Suppressor macrophage (primary cell): ENCODE measurements at places on chromosomes 1 and 21.

DNA sequence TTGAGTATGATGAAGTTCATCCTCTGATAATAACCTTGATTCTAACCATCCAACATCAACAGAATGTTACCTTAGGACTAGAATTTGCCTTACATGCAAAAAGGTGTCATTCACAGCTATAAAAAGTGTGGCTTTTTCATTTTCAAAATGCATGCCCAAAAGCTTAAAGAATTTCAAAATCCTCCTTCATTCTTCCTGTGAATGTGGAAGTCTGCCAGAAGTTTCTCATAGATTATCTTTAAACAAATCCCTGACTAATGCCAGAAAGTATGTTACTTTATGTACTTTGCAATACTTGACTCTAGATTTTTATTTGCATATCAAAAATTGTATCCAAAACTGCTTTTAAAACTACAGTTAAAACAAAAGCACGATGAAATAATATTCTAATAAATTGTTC, 270.6 kb upstream of the ZRANB2 start:
- DNase-seq, result no peak

DNA sequence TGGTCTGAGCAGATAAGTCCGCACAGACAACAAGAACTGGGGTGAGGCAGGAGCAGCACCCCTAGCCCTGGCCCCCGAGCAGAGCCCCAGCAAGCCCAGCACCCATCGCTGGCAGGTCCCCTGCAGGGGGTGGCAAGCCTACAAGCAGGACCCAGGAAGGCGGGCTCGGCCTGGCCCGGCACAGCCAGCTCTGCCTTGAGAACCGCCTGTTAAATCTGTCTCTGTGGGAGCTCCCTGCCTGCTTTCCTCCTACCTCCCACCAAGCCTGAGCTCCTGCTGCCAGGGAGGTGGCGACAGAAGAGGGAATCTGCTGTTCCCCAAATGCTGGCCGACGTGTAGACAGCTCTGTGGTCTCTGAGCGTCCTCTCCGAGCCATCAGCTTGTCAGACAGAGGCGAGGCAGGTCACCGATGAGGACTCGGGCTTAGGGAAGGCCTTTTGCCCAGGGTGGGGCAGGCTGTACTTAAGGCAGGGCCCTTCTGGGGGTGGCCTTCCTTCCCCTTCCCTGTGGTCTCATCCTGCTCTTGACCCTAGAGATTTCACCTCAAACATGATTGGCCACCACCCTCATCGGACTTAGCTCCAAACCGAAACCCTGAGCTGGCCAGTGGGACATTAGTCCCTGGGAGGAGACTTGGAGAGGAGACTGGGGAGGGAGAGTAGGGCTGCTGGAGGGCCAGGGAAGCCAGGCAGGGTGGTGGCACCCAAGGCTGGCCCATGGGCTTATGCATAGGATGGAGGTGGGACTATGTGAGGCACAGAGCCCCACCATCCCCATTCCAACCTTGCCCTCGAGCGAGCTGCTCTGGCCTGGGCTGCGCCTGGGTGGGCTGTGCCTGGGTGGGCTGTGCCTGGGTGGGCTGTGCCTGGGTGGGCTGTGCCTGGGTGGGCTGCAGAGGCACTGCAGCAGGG, 7.7 kb downstream of the SELENON start:
- no peak for DNase-seq

DNA sequence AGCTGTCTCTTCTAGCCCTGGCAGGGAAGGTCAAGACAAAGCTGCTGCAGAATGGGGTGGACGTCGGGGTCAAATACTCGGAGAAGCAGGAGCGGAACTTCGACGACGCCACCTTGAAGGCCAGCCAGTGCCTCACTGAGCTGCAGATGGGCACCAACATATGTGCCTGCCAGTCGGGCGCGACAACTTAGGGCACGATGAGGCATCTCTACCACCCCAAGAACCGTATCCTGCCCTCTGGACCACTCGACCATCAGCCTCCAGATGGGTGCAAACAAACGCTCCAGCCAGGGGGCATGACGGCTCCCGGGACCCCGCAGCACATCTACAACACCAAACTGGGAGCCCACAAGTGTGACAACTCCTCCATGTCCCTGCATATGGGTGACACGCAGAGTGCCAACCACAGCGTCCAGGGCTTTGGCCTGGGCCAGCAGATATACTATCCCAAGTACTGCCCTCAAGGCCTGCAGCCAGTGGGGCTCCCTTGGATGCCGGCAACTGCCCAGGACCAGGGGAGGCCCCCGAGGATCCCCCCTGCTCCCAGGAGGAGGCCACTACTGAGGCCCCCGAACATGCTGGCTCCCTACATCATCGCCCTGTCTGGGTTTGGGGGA, 42.5 kb upstream of the POGK start:
- no peak for DNase-seq

- DNase-seq, result no peak
Measured at GRCh38 chr1:84164567-84165021, 20.5 kb downstream of the PRKACB start.

GRCh38 chr1:244964112-244964971, 100.0 kb upstream of the HNRNPU start:
- DNase-seq, result peak; percentile 21

GRCh38 chr1:234530672-234531071, 51.7 kb upstream of the TARBP1 start:
- DNase-seq, result no peak

DNA sequence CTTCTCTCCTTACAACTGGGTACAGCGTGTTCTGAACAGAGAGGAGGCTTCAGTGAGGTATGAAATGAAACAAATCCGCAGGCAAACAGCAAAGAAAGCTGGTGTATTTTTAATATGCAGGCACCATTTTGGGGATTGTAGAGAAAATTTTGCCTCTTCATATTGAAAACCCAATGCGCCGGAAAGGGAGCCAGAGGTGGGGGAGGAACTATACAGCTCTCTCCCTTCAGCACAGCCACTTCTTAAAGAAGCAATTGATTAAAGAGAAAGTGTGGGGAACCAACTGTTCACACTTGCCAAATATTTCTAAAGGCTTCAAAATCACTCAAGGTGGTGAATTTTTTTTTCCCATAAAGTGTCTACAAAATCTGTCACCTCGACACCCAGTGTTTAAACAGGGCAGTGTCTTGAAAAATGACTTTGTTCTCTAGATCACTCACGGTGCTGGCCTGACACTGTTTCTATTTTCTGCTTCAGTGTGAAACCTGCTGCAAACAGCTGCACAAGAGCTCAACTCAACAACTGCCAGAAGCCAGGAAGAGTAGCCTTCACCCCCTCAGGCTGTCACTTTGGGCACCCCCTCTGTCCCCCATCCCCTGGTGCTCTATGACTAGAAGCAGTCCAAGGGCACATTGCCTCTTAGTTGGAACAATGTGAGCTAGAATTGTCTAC, 123.8 kb upstream of the CTTNBP2NL start:
- DNase-seq, result no peak

DNA sequence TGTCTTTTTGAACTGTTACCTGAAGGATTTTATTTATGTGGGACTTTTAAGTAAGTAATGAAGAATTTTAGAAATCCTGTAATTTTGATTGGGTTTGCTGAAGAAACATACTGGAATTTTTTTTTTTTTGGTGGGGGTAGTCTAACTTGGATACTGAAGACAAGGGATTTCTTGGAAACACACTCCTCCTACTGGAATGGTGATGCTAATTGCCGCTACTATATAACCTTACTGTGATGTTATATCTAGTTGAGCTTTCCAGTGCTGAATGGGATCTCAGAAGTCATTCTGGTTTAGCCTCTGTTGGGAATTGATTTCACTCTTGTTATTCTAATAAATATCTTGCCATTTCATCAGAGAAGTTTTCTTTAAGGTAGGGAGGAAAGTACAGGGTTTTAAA, 8.4 kb downstream of the PPP2R5A start:
- no peak for DNase-seq

GRCh38 chr21:36881228-36881627, 85.2 kb downstream of the HLCS start:
- no peak for DNase-seq

DNA sequence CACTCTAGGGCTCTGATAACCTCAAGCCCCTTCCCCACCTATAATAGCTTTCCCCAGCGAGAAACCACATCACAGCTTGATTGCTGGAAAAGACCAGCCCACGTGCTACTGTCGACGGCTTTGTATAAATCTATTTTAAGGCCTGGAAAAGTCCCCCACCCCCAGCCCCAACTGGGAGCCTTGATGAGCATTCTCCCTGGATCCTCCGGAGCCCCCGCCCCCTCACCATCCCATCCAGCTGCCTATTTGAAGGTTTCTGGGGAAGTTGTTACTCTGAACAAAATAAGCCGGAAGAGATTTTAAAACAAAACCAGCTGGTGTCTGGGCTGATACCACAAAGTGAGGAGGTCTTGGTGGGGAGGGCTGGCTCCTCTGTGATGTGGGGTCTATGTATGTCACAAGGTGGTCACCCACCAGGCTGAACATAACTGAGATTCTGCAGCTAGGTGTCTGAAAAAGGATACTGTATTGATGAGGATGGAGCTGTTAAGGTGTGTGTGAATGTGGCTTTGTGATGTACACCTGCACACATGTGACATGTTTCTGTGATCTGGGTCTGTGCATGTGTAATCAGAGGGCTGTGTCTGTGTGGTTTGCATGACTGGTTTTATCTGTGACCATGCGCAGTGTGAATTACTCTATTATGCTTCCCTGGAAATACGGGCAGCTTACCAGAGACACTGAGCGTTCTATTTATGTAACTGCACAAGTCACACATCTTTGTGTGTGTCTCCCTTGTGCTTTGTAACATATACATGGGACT, 25.0 kb downstream of the RIMS3 start:
- no peak for DNase-seq

GRCh38 chr1:157025856-157026255, 19.7 kb downstream of the ARHGEF11 start:
- DNase-seq, result no peak

GRCh38 chr1:117712621-117713020, 106.8 kb downstream of the TENT5C start:
- DNase-seq, result no peak

DNA sequence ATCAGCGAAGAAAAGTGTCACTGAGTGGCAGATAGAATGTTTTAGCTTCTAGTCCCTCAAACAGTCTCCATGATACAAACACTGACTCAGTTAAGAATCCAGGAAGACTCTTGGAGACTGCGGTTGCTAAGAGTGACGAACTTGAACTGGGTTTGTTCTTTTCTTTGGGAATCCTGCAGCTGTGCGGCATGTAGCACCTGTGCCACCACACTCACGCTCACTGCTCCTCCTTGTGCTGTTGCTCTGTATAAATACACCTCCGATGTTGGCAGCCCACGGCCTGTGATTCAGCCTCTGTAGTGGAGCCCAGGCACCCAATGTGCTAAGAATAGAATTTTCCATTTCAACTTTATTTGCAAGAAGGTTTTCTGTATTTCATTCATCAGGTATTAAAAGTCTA, 5.5 kb upstream of the PPIE start:
- DNase-seq, result no peak

- DNase-seq, result no peak
Measured at GRCh38 chr1:229716704-229717103, 90.7 kb downstream of the URB2 start.

DNA sequence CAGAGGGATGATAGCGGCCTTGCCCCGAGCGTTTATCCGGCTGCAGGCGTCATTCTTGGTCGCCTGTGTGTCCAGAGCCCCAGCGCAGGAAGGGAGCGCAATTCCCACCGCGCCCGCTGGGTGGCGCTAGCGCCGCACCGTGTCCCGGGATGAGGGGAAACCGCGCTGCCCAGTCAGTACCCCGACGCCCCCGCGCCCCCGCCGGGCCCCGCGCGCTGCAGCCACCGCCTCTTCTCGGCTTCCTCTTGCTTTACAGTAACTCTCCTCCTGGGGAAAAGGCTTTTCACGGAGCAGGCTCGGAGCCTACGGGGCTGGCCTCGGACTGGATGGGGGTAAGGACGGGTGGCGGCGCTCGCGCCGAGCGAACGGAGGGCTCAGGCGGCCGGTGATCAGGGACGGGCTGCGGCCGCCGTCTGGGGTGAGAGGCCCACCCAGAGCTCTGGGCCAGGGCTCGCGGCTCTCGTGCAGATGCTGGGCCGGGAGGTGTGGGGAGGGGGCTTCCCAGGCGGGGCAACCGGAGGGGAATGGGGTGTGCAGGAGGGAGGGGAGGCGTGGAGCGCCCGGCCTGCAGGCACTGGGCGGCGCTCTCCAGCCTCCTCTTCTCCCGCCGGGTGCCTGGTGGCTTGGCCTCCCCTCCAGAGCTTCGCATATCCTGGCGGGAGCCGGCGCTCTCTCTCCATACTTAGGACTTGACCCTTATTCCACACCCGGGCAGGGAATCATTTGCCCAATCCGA, 29.8 kb downstream of the TEX35 start:
- DNase-seq, result peak; percentile 89

GRCh38 chr1:231032963-231033362, 7.1 kb downstream of the FAM89A start:
- DNase-seq, result peak; percentile 33

- peak; percentile 44 for DNase-seq
Measured at GRCh38 chr1:194225821-194226220, 1039.4 kb upstream of the B3GALT2 start.

GRCh38 chr1:163372576-163372975, 50.8 kb downstream of the NUF2 start:
- DNase-seq, result no peak

- no peak for DNase-seq
Measured at GRCh38 chr21:45401054-45401518, 3.9 kb upstream of the COL18A1 start.

- DNase-seq, result peak; percentile 60
Measured at GRCh38 chr1:67338642-67339041, 31.0 kb downstream of the IL12RB2 start.

GRCh38 chr1:34865573-34865972, 6.0 kb upstream of the SMIM12 start:
- no peak for DNase-seq

GRCh38 chr1:19130468-19130867, 79.6 kb downstream of the UBR4 start:
- DNase-seq, result no peak

DNA sequence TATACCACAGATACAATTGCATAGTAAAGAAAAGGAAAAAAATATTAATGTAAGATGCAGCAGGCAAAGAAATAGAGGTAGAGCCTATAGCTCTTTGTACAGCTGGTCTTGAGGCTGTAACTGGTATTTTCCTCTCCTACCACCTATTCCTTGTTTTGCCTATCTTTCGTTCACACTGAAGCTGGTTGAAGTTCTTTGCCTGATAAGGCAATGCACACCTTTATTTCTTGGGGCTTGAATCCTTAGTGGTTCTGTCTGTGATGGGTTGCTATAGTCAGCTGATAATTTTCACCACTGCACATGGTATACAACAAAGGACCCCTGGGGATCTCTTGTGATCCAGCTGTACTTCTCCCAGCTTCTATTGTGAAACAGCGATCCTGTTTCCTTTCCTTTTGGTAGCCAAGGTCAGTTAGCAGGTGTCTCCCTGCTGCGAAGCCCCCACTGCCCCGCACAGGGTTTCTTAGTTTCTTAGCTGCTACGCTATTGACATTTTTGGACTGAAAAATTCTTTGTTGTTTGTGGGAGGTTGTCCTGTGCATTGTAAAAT, 9.9 kb upstream of the TSNAX start:
- no peak for DNase-seq

DNA sequence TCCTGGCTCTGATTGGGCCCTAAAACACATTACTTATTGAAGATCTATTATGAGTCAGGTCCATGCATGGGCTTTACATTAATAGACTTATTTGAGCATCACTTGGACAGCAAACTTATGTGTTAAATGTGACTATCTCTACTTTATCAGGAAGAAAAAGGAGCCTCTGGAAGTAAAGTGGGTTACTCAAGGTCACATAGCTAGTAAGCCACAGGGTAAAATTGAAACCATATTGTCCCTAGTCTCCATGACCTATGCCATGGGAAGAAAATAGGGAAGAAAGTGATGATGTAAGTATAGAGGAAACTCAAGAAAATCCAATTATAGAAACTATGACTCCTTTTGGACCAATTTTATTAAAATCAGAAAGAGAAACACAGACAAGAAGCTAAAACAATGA, 555.3 kb downstream of the NUF2 start:
- no peak for DNase-seq

- DNase-seq, result no peak
Measured at GRCh38 chr1:209158851-209159250, 424.7 kb upstream of the CAMK1G start.
